LHCN-M2 (cell line): ENCODE measurements at places on chromosomes 3 and 15. TPM values are rescaled to one million over a fixed set of nuclear protein-coding genes. Genes with fewer than 3 reads are reported as not detected.

SLC28A2 gene
- not detected in 2 replicates for total RNA-seq

ANKUB1 gene
- 0.06 TPM in 1 of 2 replicates, not detected in the other for total RNA-seq

- DNase-seq: no peak
These were observed 111.2 kb upstream of the SAMMSON start for GRCh38 chr3:69888040-69888942.

DNA sequence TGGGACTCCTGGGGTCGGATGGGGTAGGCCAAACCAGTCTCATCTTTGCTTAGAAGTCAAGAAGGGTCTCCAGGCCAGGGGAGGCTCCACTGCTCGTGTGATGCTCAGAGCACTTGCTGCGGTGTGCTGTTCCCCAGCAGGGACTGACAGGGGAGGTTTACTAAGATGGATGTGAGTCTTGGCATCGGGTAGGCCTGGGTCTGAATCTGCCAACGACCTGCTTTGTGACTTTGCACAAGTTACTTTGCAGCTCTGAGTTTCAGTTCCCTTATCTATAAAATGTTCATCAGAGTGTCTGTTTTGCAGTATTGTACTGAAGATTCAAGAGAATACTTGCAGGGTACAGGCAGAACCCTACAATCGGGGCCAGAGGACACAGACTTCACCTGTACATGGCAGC, 17.3 kb upstream of the CDCP1 start:
- DNase-seq: no peak
